Stimulated activated CD4-positive, alpha-beta T cell treated with anti-CD3 and anti-CD28 coated beads, TNF-alpha, amount 100 ng/mL, for 48 hours (primary cell): ENCODE measurements at places on chromosomes 4 and X.

- DNase-seq: no peak
Observed at GRCh38 chr4:131159261-131159660, 1989.8 kb upstream of the PCDH10 start.

- no peak for DNase-seq
Observed at GRCh38 chrX:16639966-16640365, 10.0 kb upstream of the S100G start.

- no peak for DNase-seq
Observed at GRCh38 chr4:72366601-72367000, 202.4 kb downstream of the ADAMTS3 start.

- no peak for DNase-seq
Observed at GRCh38 chrX:153908219-153908860, 3.9 kb downstream of the AVPR2 start.

GRCh38 chrX:43753637-43754036 is 97.5 kb downstream of the MAOA start:
- no peak for DNase-seq

- DNase-seq: no peak
Observed at GRCh38 chrX:121958886-121959285, 911.5 kb downstream of the GLUD2 start.

- no peak for DNase-seq
Observed at GRCh38 chr4:25888781-25889180, 25.2 kb upstream of the SMIM20 start.

DNA sequence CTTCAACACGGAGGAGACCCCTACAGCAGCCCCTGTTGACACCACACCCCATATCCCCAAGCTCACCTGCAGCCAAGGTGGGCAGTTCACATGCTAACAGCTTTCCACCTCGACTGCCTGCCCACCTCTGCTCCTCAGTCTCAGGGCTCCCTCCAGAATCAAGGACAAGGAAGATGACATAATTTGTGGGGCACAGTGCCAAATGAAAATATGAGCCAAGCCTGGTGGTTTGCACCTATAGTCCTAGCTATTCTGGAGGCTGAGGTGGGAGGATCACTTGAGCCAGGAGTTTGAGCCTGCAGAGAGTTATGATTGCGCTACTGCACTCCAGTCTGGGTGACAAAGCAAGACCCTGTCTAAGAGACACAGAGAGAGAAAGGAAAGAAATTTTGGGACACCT is 516.3 kb downstream of the BCOR start:
- DNase-seq: no peak

- no peak for DNase-seq
Observed at GRCh38 chr4:75004755-75005668, 72.1 kb downstream of the PARM1 start.

- no peak for DNase-seq
Observed at GRCh38 chrX:119187298-119187697, 48.8 kb upstream of the PGRMC1 start.

GRCh38 chr4:158051401-158052235 is 121.2 kb downstream of the GASK1B start:
- DNase-seq: no peak

DNA sequence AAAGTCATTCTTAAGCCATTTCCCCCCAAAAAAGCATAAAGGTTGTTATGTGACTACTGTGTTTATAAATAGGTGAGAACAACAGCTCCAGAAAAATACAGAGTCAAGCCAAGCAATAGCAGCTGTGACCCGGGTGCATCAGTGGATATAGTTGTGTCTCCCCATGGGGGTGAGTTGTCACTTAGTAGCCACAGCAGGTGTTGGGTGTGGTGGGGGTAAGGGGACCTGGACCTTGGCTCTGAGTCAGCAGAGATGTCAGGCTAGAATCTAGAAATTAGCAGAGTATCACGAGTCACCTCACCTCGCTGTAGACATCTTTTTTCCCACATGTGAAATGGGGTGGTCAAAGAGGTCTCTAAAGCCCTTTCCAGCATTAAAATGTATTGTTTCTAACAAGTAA is 42.4 kb downstream of the MOSPD2 start:
- DNase-seq: no peak

DNA sequence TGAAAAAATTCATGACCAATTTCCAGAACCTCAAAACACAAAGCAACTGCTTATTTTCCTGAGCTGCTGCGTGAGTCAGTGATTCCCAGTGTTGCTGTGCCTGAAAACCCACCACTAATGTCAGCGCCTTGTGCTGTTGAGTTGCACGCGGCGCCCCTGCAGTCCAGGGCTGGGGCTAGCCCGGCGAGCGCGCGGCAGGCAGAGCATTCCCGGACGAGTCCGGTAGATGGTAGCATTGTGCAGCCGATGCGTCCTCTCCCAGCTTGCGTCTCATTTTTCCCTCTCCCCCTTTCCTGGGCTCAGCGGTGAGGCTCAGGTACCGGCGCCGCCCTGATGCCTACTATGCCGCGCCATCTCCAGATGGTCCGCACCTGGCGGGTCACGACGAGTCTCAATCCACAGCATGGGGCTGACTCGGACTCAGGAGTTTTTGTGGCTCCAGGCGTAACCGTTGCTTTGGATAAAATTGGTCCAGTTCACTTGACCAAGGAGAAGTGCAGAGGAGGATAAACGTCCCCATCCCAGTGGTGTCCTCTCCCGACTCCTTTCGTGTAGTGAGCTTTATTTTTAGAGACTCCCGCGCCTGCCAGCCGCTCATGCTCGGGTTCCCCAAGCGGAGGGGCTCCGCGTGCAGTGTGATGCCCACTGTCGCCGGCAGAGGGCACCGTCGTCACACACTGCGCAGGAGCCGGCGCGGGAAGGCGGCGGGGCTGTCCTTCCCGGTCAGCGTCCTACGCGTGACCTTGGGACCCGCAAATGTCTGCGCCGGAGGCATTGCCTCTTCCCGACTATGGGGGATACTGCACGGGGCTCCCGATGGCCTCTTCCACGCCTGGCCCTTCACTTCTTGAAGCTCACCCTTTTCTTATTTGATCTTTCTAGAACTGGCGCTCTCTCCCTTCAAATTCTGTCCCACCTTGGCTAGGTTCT is 53.6 kb upstream of the IGFBP7 start:
- peak; percentile 56 for DNase-seq

- DNase-seq: no peak
Observed at GRCh38 chr4:55553441-55554201, 6.9 kb upstream of the CLOCK start.

- no peak for DNase-seq
Observed at GRCh38 chr4:95507147-95507546, 41.6 kb downstream of the UNC5C start.

DNA sequence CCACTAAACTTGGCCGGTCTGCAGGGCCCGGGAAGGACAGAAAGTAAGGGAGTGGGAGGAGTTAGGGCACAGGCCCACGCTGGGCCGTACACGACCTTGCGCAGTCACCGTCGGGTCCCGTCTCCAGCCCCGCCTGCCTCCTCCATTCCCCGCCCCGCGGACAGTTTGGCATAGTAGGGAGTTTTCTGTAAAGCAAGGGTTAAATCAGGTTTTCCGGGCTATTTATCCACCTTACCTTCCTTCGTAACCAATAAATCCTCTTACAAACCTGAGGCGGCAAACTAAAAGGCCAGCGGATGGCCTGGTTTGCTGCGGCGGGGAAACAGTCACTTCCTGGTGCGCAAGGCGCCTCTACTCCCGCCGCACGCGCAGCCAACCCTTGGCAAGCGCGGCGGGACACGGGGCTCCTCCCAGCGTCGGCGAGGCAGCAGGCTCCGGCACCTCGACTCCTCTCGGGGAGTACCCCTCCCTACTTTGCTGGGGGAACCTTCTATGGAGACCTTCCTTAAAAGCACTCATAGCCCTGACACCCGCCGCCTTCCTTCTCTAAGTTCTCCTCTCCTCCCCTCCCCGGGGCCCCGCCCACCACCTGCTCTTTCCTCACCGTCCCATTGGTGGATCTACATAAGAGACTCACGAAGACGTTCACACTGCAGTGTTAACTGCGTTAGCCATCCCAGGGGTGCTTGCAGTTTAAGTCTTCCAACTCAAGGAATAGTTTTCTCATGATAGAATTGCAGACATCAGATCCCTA is at the start of gene TRMT2B:
TRMT2B (minus strand) TSS at position 563 of the 754 bp plus-strand sequence. CDS start 9,822 bp downstream, outside the sequence.
- DNase-seq: peak; percentile 75

GRCh38 chr4:108168671-108169523 is at the start of gene LEF1:
TSS of gene LEF1 (minus strand) at chr4:108168932. CDS start at chr4:108167767, 1,165 bp downstream.
- peak; percentile 72 for DNase-seq

- no peak for DNase-seq
Observed at GRCh38 chr4:93646233-93646930, 182.2 kb upstream of the ATOH1 start.

GRCh38 chr4:187304133-187304532 is 580.5 kb upstream of the FAT1 start:
- no peak for DNase-seq

DNA sequence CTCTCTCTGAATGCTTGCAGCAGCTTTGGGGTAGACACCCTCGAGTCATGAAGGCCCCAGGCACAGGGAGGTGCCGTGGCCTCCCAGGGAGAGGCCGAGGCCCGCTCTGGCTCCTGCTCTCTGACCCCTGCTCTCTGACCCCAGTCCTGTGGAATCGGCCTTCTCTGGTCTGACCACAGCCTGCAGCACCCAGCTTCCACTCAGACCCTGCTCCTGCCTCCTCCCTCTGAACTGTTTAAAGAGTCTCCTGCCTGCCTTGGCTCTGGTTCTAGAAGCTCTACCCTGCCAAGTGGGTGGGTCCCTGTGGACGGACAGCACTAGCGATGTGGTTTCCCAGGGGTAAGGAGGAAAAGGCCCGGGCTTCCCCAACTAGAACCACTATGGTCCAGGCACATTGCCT is 78.2 kb upstream of the TMEM150C start:
- DNase-seq: no peak

DNA sequence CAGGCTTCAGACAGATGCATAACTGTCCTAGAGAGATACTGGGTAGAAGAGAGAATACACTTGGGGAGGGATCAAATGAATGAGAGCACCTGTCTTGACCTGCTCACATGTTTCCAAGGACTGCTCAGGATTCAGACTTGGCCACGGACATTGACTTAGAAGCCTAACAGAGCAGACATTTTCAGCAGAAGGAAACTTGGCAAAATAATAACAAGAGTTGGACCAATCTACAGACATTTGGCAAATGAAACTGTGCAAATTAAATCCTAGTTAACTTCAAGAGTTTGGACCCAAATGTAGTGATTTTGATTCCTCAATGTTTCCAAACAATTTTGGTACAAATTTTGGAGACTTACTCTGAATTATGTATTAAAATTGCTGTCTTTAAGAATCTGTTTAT is 223.9 kb downstream of the CAMK2D start:
- no peak for DNase-seq

DNA sequence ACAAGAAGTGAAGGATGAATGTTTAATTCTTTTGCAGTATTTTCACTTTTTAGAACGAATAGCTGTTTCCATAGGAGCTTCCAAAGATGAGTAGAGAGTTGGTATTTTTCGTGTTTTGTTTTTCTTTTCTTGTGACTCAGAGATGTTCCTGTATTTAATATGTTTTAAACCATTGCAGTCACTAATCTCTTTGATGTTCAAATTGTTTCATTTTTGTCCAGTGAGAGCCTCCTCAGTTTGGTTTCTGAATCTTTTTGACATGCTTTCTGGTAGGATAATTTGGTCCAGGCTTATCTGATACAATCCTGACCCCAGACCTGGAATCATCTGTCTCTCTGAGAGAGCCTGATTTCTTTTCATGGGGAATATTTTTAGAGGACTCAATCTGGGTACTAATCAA is 41.6 kb downstream of the BEX3 start:
- no peak for DNase-seq

DNA sequence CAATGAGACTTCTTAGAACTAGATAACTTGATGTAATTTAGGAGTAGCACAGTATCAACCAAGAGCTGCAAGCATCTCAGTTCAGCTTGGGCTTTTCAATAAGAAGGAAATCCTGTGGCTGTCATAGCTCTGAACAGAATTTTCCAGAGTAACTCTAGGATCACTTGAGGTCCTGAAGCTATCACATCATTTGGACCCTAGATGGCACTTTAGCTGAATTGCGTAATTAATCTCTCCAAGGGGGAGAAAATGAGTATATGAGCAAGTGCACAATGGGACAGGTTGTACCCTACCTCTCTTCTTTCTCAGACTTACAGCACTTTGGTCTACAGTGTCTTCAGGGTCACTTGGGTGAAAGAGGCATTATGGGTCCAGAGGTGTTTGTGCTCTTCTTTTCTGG is 45.2 kb downstream of the SLC4A4 start:
- no peak for DNase-seq

DNA sequence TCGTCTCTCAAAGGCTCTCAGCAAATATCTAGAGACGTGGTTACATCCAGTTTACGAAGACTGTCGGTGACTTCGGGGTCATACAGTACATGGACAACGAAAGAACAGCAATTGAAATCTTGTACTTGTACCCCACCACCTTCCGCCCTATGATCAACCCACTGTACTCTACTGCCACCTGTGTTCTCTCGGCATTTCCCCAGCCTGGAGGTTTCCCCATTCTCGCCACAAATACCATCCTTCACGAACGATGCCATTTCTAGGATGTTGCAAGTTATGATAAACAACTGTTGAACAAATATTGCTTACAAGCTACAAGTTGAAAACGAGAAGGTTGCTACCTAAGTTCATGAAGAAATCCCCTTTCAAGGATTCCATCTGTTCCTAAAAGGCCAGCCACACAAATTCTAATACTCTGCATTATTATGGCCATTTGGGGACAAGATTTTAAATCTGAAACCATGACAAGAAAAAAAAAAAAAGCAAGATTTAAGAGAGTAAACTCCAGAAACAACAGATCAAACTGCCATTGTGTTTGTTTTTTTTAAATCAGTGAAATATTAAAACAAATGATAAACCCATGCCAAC is 1.6 kb downstream of the APBB2 start:
- no peak for DNase-seq

- DNase-seq: no peak
Observed at GRCh38 chr4:145976680-145977079, 38.1 kb upstream of the ZNF827 start.

DNA sequence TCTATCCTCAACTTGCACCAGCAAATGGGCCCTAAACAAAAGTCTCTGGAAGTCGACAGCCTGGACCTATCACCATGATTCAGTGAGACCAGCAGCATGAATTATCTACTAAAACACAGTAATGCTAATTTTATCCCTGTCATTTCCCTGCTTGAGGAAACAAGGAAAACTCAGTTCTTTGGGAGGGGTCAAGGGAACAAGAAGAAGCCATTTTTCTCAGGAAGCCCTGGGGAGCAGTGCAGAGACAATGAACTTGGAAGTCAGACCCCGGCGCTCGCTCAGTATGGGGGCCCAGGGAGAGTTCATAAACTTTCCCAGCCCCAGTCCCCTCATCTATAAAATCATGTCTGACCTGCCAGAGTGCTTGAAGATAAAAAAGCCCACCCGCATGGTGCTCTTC is 50.4 kb downstream of the DCTD start:
- DNase-seq: no peak

DNA sequence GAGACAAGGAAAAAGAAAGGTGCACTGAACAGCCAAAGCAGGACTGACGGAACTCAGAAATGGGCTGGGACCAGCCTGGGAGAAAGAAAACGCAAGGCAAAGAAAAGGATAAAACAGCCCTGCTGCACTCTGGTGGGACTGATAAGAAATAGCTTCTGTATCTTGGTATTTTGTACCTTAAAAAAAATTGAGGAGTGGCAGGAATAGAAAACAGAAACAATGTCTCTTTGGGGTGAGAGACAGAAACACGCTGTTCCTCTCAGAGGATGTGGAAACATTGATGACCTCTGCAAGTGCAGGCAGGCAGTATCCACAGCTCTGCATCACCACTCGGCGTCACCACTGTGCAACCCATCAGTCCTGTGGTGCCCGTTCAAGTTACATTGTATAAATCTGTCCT is 152.5 kb upstream of the SPRY1 start:
- DNase-seq: no peak
